Activated CD8-positive, alpha-beta memory T cell treated with anti-CD3 and anti-CD28 coated beads for 1 hour (primary cell): ENCODE measurements at places on chromosomes 1 and 21.

DNA sequence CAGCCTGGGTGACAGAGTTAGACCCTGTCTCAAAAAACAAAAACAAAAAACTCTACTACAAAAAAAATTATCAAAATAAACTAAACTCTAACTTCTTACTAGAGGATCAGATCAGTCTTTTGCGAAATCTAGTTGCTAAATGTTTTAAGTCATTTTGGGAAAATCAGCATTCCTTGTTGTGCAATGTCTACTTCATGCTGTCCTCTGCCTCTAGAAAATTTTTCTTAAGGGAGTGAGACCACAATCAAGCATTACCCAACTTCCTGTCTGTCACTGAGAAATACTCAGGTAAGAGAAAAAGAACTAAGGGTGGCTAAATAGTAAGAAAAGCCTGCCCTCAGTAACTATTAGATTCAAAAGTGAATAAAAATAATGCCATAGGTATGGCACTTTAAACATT, 67.2 kb upstream of the FOXD3 start:
- no peak for DNase-seq

DNA sequence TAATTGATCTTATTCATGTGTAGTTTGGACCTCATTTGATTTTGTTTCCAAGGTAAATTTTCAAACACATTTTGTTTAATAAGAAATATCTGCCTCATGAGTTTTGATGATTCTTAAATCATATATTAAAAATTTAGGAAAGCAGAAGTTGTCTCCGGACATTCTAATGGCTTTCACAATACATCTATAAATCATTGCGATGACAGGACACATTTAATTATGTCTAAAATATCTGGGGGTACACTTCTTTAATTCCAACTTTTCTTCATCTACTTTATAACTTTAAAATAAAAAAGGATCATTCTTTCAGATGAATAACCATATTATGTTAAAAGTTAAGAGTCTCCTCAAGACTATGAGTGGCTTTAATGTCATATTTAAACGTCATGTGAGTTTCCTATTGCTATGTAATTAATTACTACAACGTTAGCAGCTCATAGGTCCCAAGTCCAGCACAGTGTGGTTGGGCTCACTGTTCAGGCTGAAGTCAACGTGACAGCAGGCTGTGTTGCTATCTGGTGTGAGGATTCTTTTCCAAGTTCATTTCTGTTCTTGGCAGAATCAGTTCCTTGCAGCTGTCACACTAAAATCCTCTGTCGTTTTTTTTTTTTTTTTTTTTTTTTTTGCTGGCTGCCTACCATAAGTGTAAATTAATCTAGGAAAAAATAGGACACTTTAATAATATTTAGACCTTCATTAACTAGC, 893.5 kb downstream of the LTN1 start:
- no peak for DNase-seq

DNA sequence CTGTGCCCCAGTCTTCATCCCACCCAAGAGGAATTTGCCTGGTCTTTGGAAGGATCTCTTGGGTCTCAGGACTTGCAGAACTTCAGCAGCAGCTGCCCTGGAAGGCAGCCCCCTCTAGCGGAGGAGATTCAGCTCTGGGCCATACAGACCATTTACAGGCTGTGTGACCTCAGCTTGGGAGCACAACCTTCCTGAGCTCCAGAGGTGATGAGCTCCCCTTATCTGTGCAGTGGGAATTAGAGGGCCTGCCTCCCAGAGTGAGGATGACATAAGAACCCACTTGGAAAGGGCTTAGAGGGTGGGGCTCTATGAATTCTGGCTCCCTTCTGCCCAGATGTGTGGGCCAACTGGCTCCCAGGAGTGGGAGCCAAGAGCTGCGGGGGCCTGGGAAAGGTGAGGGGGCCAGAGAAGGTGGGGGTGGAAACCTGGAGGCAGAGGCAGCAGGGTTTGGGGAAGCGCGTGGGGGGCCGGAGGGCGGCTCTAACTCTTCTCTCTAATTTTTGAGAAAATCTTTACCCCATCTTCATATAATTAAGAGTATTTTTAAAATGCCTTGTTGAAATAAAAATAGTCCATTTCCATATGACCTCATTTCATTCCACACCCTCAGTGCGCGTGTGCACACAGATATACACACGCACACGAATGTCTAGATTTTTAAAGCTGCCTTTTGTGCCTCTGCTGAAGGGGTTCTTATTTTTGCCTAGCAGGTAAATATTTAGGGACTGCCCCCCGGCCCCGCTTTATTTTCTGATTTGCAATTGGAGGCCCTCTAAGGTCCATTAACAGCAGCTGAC, 21.5 kb downstream of the EPHB2 start:
- no peak for DNase-seq

GRCh38 chr1:214451596-214451995, 99.8 kb downstream of the PTPN14 start:
- no peak for DNase-seq

- DNase-seq: no peak
Measured at GRCh38 chr1:201827321-201828216, 1.4 kb upstream of the IPO9 start.
